ENCODE measurements at places on chromosomes 2 and 18.

DNA sequence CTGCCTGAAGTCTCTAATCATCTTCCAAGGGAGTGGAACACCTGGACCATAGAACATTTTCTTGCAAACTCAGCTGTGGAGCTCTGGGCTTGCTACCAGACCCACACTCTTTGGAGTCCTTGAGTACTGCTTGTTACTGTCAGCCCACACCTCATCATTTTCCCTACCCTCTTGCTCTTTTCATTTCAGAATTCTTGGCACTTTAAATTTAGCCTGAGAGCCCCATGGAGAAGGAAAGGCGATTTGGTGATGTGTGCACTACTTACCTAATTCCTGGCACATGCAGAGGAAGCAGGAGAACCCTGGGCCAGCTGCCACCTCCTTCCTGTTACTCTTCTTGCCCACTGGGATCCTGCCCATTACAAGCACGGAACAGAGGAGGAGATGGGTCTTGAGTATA lies 31.7 kb downstream of the TMEM178A start:
- no peak for DNase-seq

DNA sequence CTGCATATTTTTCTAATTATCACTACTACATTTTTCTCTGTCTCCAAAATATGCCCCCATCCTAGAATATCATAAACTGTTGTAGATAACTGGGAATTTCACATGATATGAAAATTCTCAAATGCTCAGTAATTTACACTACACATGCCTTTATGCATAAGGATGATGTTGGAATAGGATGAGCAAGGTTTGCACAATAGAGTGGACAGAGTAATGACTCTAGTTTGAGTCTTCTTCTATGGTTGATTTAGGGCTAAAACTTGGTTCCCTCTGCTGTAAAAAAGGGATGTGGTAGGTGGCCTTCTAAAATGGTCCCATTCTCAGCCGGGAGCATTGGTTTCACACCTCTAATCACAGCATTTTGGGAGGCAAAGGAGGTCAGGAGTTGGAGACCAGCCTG lies 129.9 kb downstream of the BCL11A start:
- no peak for DNase-seq

DNA sequence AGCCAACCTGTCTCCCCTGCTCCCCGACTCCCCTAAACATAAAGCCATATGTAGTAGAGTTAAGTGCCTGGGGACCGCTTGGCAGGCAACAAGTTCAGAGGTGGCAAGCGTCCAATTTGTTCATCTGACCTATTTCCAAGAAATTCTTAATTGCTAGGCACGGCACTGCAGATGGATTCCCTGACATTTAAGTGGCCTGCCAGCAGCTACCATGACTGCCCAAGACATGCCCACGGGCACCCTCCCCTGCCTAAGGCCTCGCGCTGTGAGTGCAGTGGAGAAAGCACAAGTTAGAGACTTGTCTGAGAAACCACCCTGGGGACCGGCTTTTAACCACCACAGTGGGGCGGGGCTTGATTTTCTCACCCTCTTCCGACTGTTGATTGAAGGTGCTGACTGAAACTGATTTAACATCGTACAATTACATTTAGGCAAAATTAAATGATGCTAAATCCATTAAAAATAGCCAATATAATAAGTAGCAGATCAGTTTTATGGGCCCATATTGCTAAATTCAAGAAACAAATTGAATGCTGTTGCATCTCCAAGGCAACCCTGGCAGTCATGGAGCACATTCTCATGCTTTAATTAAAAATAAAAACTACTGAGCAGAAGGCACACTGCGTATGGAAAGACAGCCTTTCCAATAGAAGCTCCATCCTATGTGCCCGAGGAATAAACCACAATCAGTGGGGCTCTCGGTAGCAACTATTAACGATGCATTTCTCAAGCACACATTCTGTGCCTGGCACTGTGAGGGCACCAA lies 163.6 kb upstream of the ACAA2 start:
- no peak for DNase-seq

GRCh38 chr2:6072276-6072675 lies 380.1 kb downstream of the SOX11 start:
- DNase-seq, result no peak

- DNase-seq, result no peak
These were observed 23.4 kb downstream of the FBLN7 start for GRCh38 chr2:112161431-112162145.

GRCh38 chr18:9191658-9192256 lies 55.2 kb downstream of the ANKRD12 start:
- DNase-seq, result no peak

DNA sequence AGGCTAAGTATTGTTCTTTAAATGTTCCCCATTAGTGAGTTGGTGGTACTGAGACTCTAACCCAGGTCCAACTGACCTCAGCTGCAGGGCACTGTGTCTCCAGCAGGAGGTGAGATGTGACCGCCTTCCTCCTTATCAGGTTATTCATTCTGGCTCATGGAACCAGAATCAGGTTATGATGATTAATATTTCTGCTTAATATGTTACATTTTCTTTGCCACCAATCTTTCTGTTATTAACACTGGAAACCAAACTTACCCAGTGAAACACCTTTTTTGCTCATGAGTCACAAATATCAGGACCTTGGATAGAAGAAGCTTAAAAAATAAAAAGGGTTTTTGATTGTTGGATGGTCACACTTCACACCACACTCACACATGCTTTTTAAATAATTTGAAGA lies 85.4 kb downstream of the DPP4 start:
- DNase-seq, result no peak

DNA sequence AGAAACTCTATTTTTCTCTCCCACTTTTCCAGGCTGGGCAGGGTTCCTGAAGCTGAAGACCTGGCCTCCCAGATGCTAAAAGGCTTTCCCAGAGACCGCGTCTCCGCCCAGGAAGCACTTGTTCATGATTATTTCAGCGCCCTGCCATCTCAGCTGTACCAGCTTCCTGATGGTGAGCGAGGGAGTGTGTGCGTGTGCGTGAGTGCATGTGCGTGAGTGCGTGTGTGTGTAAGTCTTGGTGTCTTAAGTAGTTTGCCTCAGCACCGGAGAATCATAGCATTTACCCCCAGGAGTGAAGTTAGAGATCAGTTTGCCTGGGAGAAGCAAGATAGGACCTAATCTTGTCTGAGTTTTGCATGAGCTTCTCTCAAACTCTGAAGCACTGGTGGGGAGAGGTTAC lies 73.7 kb downstream of the CDK15 start:
- DNase-seq, result no peak
